ENCODE measurements at places on chromosomes 3 and 15.

- no peak for DNase-seq
Measured at GRCh38 chr3:40876496-40876895, 322.8 kb upstream of the CTNNB1 start.

- no peak for DNase-seq
Measured at GRCh38 chr15:63708126-63708772, 111.1 kb downstream of the FBXL22 start.

DNA sequence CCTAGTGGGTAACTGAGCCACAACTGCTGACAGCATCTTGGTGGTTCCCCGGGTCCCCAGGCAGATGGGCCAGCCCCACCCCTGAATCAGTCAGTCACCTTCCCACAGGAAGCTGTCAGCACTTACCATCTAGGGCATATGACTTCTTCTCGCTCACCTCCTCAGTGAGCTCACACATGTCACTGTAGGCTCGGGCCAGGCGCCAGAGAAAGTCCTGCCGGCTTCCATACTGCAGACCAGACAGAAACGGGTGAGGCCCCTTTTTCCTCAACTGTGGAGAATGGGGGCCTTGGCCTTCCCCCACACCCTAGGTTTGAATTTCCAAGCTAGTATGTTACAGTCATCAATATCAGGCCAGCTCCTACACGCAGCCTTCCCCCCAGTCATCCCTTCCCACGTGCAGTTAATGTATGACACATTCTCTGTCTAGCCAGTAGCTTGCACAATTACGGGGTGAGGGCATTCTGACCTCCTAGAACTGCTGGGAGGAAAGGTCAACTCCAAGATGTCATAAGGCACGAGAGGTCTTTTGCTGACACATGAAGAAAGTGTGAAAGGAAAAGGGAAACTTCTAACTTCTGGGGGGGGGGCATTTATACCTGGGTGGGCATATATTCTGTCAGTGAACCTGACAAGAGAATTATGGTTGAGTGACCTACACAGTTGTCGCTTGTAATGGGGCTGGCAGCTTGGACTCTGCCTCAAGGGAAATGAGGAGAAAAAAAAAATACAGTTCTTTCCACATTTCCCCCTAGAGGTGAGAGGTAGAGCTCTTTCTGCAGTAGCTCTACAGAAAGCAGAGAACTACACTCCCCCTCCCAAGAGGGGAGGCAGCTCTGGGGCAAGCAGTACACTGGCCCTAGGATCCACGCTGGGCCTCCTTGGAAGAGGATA, 10.9 kb downstream of the RMDN3 start:
- peak; percentile 31 for DNase-seq

GRCh38 chr3:157374933-157375332, 61.7 kb upstream of the PTX3 start:
- no peak for DNase-seq

GRCh38 chr3:23811185-23811527, 5.4 kb downstream of the UBE2E1 start:
- DNase-seq: no peak

DNA sequence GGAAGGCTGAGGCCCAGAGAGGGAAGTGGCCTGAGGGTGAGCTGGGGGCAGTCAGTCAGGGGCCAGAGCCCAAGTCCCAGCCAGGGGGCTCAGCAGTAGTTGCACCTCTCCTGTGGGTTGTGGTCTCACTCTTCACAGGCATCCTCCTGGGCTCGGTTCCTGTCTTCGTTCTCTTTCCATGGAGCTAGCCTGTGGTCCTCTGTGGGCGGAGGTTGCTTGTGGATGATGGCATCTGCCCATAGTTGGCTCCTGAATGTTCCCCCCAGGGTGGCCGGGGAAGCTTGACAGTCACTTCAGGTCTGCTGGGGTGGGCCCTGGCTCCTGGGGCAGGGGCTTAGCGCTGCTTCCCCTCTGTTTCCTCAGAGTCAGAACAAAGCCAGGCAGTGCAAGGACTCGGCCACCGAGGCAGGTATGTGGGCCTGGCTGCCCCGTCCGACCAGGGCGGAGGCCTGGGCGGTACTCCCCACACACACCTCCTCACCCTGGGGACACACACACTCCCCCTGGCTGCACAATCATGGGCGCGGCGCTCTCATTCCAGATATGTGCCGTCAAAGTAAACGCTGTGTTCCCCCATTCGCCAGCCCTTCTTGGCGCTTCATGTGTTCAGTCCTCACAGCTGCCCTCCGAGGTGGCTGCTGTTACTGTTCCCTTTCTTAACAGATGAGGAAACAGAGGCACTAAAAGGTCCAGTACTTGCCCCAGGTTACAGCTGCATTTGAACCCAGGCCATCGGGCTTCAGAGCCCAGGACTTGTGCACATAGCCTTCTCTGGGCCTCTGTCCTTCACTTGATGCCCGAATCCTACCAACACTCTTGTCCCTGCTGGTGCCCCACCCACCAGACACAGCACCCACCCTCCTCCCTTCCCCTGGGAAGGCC, 34.5 kb downstream of the PSTPIP1 start:
- DNase-seq: no peak

DNA sequence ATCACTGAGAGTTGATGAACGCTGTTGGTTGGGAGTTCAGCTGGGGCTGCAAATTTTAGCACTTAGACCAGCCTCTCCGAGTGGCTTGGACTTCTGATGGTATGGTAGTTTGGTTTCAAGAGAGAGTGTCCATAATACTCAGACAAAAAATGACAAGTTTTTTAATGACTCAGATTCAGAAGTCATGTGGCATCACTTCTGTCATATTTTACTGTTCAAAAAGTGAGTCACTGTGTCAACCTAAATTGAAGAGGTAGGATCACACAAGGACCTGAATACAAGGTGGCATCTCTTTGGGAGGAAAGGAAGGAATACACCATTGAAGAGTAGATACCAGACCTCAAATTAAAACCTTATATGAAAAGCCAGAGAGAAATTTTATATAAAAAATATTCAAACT, 99.1 kb upstream of the CHMP2B start:
- DNase-seq: no peak

GRCh38 chr3:146325170-146325569, 74.3 kb upstream of the PLSCR4 start:
- DNase-seq: no peak

GRCh38 chr3:46943237-46944187, 33.0 kb downstream of the CCDC12 start:
- DNase-seq: no peak

GRCh38 chr3:186060222-186060621, 48.7 kb downstream of the ETV5 start:
- DNase-seq: no peak

- DNase-seq: no peak
Measured at GRCh38 chr3:39404943-39405686, 1.4 kb upstream of the RPSA start.

- DNase-seq: no peak
Measured at GRCh38 chr3:87756616-87757015, 302.2 kb downstream of the CGGBP1 start.

DNA sequence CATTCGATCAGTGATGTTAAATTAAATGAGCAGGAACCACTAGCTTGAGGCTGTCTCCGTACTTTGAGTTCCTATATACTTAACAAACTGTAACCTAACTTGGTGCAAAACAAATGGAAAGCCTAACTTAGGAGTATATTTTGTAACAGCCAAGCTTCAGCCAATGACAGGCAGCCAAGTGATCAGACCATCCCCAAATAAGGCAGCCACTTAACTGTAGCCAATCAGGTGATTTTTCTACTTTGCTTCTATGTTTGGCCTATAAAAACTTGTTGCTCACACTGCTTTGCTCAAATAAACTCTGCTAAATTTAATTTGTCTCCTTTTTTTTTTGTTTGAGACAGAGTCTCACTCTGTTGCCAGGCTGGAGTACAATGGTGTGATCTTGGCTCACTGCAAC, 19.3 kb upstream of the ZNF770 start:
- DNase-seq: no peak

Data from stimulated activated CD4-positive, alpha-beta T cell treated with anti-CD3 and anti-CD28 coated beads, Interleukin-2, amount 100 ng/mL, for 48 hours (primary cell).